ENCODE measurements at places on chromosomes 2 and 18.

GRCh38 chr18:10482363-10482984, 28.0 kb downstream of the APCDD1 start:
- DNase-seq = no peak

- DNase-seq = no peak
Observed at GRCh38 chr2:216845426-216845825, 14.4 kb downstream of the TNP1 start.

DNA sequence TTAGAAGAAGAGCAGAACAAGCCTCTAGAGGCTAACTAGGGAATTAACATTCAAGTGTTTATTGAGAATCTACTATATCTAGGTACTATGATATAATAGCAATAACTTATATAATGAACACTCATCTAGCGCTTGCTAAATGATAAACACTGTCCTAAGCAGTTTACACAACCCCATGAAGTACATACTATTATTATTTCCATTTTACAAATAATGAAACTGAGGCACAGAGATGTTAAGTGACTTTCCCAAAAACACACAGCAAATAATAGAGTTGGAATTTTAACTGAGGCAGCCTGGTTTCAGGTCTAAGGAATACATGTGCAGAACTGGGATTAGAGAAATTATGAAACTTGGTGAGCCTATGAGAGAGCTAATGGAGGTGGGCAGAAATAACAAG, 893.4 kb downstream of the CPS1 start:
- no peak for DNase-seq

DNA sequence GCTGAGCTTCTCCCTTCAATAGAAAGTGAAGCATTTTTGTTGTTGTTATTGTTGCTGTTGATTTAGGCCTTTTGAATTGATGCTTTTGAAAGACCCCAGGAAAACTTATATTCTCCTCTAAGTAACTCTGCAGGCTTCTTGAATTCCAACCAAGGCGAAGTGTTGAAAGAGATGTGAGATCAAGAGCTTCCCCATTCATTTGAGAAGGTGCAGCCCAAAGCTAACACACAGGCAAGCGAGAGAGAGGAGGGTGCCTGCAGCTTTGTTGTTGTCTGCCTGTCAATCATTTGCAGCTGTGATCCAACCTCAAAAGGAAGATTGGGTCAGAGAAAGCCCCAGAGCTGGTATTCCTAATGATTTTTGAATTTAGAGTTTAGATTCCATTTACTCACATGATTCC, 963.6 kb upstream of the CNTNAP5 start:
- DNase-seq = no peak

DNA sequence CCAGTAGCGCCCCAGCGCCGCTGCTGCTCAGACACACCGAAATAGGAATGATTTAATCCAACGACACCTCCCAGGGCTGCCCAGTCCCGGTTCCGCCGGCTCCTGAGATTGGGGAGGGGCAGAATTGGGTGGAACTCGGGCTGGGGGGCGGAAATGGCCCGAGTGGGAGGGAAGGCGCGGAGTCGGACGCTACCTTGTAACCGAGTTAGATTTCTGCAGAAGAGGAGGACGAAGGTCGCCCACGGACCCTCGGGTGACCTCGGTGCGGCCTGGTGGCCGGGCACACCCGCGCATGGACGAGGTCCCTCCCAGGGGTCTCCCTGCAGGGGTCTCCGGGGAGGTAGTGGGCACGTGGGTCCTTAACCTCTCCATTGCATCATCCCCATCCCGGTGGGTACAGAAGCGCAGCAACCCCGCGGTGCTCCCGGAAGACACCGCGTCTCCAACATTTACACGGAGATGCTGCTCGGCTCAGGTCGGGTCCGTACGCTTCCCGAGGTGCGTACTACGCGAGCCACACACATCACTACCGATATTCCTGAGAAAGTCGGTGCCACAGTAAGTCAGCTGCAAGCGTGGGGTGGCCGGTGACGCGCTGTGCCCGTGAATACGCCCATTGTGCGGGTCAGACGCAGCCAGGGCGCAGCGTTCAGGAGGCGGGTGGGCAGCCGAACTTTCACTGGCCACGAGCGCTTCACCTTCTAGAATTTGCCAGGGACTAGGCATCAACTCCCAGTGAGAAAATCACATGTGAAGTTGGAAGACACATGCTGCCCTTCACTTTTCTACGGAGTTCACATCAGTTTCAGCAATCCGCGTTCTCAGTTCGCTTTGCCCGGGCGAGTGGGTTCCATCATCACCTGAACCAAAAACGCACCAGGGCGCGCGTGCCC, 3.0 kb downstream of the ZNF516 start:
- no peak for DNase-seq

DNA sequence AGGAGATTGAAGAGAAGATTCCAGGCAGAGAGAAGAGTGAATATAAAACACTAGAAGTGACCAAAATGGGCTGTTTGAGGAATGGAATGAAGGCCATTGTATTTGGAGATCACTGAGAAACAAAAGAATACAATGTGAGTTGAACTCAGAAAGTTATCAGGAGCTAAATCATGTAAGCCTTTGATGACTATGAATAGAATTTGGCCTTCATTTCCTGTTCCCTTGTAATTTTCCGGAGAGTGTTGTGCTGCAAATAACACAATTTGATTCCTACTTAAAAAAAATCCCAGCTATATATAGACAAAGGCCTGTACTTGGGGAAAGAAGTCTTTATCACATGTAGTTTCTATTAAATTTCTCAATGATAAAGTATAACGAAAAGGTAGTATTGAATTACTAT, 33.7 kb upstream of the KYNU start:
- DNase-seq = no peak

DNA sequence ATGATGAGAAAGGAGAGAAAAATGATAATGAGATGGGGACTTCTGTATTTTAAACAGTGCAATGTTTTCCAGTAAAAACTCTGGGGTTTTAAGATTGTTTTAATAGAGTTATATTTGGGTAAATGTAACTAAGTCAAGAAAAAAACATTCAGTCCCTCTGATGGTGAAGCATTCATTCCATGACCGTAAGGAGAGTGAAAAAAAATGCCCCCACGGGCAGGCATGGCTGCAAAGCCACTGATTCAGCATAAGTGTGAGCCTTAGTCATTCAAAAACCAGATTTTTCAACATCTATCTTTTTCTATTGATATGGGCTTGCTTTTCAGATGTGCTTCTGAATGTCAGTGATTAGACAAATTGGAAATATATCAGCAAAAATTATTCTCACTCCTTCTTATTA, 957.8 kb downstream of the SLC4A3 start:
- DNase-seq = no peak

DNA sequence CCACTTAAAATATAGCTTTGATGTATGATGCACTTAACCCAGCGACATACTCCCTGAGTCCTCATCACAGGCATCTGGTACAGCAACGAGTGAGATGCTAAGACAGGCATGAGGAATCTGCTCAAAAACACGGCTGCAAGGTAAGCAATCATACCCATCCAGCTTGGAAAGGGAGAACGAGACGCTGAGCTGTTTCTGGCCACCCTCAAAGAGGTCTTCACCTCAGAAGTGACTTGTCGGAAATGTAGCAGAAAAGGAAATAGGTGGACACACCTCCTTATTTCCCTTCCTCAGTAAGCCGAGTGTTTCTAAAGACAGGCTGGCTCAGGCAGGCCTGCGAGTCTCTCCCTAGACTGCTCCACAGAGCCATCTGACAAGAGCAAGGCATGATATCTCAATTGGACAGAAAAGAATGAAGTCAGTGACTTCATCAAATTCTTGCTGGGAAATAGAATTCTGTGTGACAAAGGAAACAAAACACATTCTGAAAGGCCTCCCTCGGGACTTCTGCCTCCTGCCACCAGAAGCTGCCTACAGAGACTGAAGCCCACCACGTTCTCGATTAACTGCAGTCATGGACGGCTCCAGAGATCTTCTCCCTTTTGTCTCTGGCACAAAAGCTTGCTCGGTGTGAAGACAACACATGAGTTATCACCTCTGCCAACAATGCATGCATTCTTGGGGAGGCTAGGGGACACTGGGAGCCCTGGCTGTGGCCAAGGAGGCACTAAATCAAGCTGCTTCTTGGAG, 84.3 kb downstream of the UXS1 start:
- no peak for DNase-seq

DNA sequence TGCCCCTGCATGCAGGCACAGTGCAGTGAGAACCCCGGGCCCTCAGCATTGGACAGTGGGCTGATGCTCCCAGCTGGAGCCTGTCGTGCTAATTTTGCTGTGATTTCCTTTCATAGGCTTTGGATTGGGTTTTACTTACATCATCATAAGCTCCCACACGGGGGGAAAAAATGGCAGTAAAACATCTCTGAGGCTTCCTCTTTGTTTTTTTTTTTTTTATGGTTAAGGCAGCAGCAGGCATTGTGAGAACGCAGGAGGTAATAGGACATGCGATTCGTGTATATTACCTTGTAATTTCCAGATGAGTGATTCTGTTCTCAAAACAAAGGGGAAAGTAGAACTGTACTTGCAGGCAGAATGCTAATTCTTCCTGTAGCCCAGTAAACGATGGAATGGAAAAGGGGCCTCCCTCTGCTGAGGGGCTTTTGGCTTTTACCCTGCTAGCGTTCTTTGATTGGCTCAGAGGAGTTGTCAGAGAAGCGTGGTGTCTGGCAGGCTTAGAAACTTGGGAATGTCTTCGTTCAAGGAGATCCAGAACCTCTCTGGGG, 89.7 kb downstream of the NPAS2 start:
- DNase-seq = no peak

- no peak for DNase-seq
Observed at GRCh38 chr2:133025004-133025403, 355.0 kb upstream of the LYPD1 start.

- no peak for DNase-seq
Observed at GRCh38 chr2:38692636-38693318, 26.9 kb downstream of the GALM start.

GRCh38 chr2:240857039-240858008, 11.3 kb upstream of the AGXT start:
- DNase-seq = no peak

- DNase-seq = no peak
Observed at GRCh38 chr2:237742191-237742590, 56.4 kb upstream of the RBM44 start.

DNA sequence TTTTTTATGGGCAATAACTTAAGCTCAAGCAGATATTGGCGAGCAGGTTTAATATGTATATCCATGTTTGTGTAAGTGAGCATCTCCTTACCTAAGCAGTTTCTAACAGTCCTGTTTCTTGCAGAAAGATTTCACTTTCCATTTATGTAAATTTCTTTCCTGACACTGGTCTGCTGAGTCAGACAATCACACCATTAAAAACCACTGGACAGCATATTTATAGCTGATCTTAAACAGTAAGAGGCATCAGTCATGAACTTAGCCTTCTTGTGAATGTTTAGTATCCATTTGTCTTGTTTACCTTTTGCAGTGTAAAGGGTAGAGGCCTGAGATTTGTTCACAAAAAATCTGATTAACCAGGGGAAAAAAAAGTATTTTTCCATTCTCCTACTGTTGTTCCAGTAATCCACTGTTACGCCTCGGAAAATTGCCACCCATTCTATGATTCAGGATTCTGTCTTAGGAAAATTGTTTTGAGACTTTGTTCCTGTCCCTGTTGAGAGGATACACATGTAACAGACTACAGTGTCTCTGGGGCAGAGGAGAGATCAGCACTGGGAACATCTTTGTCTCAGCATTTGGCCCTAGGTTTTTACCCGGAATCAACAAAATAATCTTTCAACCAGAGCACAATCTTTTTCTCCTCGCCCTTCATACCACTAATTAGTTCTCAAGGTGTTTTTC, 521.0 kb upstream of the NRP2 start:
- no peak for DNase-seq

DNA sequence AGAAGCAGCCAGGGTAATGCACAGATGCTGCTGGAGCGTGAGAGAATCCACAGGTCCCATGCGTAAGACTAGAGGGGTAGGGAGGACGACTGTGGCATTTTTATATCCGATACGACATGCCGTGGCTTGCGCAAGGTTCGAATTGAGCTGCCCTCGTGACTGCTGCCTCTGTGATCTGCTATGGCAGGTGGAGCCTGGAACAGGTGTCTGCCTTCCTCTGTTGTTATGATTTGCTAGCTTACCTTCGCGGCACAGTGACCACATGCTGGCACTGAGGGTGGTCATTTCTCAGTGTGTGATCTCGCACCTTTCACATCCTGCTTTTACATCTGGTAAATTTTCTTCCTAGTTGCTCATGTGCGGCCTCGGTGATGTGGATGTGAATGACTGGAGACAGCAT, 240.2 kb downstream of the ALPK2 start:
- DNase-seq = no peak

- DNase-seq = no peak
Observed at GRCh38 chr2:182904844-182905243, 38.4 kb upstream of the FRZB start.

GRCh38 chr2:23435250-23436035, 50.5 kb downstream of the KLHL29 start:
- no peak for DNase-seq

DNA sequence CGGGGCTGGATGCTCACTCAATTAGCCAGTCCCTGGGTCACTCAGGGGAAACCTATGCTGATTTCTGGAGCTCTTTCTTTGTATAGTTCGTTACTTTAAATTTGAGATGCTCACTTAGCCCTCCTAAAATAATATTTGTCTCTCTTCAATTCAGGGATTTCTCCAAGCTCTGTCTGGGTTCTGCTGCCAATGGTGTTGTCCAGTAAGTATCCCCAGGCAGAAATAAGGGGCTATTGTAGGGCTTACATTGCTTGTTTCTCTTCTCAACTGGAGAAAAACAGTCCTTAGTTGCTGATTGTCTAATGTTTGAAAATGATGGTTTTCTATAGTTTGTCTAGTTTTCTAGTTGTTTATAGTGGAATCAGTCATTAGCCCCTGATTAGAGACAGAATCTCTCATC, 5.0 kb downstream of the RAB6C start:
- DNase-seq = no peak

GRCh38 chr2:195984923-195985726, 83.5 kb downstream of the DNAH7 start:
- no peak for DNase-seq

DNA sequence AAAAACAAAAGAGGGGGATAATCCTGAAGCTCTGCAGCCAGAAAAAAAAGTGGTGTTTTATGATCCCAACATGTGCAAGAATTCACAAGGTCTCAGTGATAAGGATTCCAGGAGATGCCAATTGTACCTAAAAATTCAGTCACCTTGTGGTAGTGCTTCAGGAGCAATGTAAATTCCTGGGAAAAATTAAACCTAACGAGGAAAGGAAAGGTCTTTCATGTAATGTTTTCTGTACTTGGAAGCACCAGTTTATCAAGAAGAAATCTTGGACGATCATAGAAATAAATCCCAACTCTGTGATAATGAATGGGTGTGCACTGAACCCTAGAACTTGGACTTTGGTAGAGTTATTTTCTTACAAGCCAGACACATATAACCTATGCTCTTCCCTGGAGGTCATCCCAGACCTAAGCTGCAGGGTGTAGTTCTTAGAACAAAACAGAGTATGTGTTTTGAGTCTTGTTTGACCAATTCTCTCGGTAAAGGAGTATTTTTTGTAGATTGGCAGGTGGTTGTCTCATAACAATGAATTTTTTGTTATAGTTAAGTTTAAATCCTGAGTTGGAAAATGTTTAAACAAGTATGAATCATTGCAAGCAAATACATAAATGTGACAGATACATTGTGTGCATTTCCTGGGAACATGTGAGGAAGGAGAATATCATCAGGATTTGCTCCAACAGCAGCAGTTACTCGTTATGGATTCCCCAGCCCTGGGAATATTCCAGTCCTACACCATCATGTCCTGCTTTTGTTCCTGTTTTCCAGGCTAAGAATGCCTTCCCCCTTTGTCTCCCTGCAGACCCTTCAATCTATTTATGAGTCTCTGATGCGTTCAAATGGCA, 224.6 kb downstream of the NAPG start:
- no peak for DNase-seq

- DNase-seq = no peak
Observed at GRCh38 chr2:10076511-10076910, 3.7 kb downstream of the CYS1 start.

GRCh38 chr2:5433855-5434254, 258.3 kb upstream of the SOX11 start:
- DNase-seq = no peak

All from hematopoietic multipotent progenitor cell treated with erythropoietin and hydrocortisone succinate and interleukin-3 and kit ligand, for 4 days (in vitro differentiated cells).